Esophagus mucosa (tissue), 1 donor: ENCODE measurements at places on chromosomes 7 and 10.

GRCh38 chr10:61244261-61244775, 208.9 kb downstream of the TMEM26 start:
- ATAC-seq, result no peak

- peak; percentile 25 for ATAC-seq
These were observed 163.7 kb downstream of the AHR start for GRCh38 chr7:17462131-17462631.

DNA sequence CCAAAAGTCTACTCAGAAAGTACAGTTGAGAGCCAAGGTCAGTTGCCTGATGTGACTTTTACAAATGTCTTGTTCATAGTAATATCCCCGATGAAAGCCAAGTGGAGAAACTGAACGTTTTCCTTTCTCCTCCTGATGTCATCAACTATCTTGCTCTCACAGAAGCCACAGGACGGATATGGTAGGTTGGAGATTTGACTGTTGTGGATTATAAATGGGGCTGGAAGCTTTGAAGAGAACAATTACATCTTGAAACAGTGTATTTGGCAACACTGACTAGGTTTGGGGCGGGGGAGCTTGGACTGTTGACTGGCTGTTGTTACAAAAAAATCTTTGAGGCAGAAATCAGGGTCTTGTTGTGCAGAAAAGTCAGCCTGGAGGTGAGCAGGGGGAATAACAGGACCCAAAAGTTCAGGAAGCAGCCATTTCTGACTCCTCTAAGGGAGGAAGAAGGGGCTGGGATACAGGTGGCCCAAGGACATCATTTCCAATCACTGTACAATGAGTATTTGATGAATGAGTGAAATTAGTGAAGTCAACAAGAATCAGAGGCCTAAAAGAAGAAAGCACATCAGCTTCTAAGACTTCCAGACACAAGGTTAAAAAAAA, 24.3 kb downstream of the PLEKHS1 start:
- ATAC-seq, result no peak

GRCh38 chr7:28685242-28685643, 272.9 kb downstream of the TRIL start:
- no peak for ATAC-seq

GRCh38 chr7:54419209-54419608, 123.0 kb upstream of the VSTM2A start:
- ATAC-seq, result no peak

- ATAC-seq, result peak; percentile 68
These were observed 36.2 kb downstream of the GOT1 start for GRCh38 chr10:99394256-99394655.

DNA sequence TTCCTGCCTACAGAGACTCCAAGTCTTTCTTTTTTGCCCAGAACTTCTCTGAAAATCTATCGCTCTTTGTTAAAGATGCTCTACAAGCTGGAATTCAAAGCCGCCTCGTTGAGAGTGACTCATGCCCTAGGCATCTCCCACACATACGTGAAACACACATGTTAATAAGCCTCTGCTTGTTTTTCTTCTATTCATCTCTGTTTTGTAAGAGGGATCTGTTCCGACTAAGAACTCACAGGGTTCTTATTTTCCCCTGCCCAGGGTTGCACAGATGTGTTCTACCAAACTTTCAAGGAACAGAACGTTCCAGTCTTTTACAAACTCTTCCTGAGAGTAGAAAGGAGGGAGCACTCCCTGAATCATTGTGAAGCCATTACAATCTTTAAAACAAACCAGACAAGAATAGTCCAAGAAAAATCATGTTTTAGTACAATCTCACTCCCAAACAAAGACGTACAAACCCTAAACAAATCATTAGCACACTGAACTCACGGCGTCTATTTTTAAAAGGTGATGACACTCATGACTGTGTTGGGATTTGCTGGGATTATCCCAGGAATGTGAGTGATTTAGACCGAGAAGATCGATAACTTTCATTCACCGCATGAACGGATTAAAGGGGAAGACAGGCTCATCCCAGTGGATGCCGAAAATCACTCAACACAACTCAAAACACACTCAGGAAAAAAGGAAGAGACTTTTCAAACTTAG, 55.3 kb upstream of the INPP5A start:
- ATAC-seq, result peak; percentile 37

GRCh38 chr10:29897999-29898716, 161.2 kb downstream of the JCAD start:
- no peak for ATAC-seq

DNA sequence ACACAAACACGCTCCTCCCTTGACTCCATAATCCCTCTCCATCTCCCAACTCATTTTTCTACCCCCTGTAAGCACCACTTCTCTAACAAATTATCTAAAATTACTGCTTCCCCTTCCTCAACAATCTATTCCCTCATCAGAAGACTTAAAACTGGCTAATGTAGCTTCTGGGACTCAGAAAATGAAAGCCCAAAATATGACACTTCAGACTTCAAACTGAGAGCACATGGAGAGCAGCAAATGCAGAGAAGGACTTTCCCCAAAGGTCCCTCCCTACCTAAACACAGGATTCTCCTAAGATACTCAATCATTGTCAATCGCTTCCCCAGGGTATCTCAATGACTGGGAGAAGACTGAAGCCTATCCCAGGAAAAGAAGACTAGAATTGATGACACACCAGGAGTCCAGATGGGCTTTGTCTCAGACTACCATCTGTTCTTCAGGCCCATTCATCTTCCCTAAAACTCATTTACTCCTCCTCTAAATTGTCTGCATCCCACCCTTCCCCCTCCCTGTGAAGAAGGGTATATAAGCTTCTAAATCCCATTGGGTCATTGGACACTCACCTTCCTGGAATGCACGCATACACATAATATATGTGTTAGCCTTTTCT, 39.2 kb downstream of the ST8SIA6 start:
- no peak for ATAC-seq
